Suprapubic skin (tissue), 4 donors: ENCODE measurements at places on chromosomes 12 and 14.
A peak's percentile ranks its signal among the peaks of the same experiment; 100 is the strongest.

DNA sequence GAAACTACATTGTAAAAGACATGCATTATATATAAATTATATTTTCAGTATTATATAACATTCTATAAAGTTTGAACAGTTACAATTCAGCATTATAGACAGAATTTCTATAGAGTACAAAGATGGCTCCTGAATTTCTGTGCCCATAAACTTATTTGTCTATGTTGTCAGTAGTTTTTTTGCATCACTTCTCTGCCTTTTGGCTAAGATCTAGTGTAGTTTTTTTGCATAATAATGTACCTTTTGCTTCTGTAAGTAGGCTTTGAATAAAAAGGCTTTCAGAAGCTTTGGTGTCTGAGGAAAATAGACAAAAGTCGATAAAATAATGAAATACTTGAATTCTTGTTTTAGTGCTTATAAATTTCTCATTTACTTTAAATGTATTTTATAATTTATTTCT is 11.1 kb downstream of the DNAL1 start:
- no peak overlapping the region for H3K4me3 ChIP-seq
- H3K27ac ChIP-seq: no peak overlapping the region
- peaks cover 8% of the 10 kb centered on the region for H3K36me3 ChIP-seq
- DNase-seq: no peak

DNA sequence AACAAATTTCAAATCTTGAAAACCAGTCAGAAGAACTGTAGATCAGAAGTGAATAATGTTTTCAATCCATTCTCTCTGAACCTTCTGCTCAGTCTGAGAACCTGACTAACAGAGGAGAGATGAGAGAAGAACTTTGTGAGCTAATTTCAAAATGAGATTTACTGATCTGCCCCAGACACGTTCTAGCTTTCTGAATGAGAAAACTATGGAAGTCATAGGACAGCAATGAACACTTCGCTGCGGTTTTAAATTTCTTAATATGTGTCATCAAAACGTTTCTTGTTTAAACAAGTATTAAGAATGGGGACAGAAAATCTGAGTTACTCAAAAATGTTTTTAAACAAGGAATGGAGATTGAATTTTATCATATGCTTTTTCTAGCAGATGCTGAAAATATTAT is 66.6 kb upstream of the FAR2 start:
- H3K4me3 ChIP-seq: no peak overlapping the region
- H3K36me3 ChIP-seq: no peaks in the 10 kb centered on the region
- no peak for DNase-seq
- no peaks in the 10 kb centered on the region for H3K27me3 ChIP-seq
- H3K4me1 ChIP-seq: no peaks in the 10 kb centered on the region

DNA sequence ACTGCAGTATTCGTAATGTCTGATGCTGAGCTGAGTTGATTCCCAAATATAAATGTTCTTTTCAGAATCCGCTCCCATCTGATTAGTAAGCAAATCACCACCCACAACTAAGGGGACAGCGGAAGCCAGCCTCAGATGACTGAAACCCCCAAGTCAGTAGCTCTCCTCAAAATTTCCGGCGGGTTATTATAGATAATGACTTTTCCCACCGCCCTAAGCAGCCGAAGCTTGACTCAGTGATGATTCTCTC is 469 bp upstream of the LRFN5 start:
- no peaks in the 10 kb centered on the region for H3K36me3 ChIP-seq
- DNase-seq: no peak
- H3K4me1 ChIP-seq: peaks cover 44% of the 10 kb centered on the region
- H3K4me3 ChIP-seq: peak overlapping the region; percentile 75

- H3K36me3 ChIP-seq: no peaks in the 10 kb centered on the region
- no peak overlapping the region for H3K4me3 ChIP-seq
- no peak overlapping the region for H3K27ac ChIP-seq
- H3K4me1 ChIP-seq: no peaks in the 10 kb centered on the region
Observed at GRCh38 chr12:128258866-128259555, 8.0 kb upstream of the TMEM132C start.

- H3K36me3 ChIP-seq: no peaks in the 10 kb centered on the region
- no peak overlapping the region for H3K27ac ChIP-seq
- no peak overlapping the region for H3K4me3 ChIP-seq
- DNase-seq: no peak
- H3K27me3 ChIP-seq: no peaks in the 10 kb centered on the region
Observed at GRCh38 chr14:43692706-43693105, 814.4 kb downstream of the FSCB start.

- H3K4me1 ChIP-seq: peaks cover 42% of the 10 kb centered on the region
- no peak for DNase-seq
- no peaks in the 10 kb centered on the region for H3K27me3 ChIP-seq
Observed at GRCh38 chr14:61561104-61561503, 134.2 kb upstream of the HIF1A start.

GRCh38 chr14:30681752-30682355 is 59.7 kb downstream of the SCFD1 start:
- no peak for DNase-seq
- no peak overlapping the region for H3K27ac ChIP-seq
- peaks cover 25% of the 10 kb centered on the region for H3K36me3 ChIP-seq
- no peaks in the 10 kb centered on the region for H3K4me1 ChIP-seq
- no peak overlapping the region for H3K4me3 ChIP-seq
- H3K27me3 ChIP-seq: no peaks in the 10 kb centered on the region

GRCh38 chr12:129830796-129831195 is 73.0 kb downstream of the TMEM132D start:
- H3K36me3 ChIP-seq: no peaks in the 10 kb centered on the region
- H3K27me3 ChIP-seq: no peaks in the 10 kb centered on the region
- H3K4me1 ChIP-seq: no peaks in the 10 kb centered on the region
- H3K27ac ChIP-seq: no peak overlapping the region
- no peak for DNase-seq

DNA sequence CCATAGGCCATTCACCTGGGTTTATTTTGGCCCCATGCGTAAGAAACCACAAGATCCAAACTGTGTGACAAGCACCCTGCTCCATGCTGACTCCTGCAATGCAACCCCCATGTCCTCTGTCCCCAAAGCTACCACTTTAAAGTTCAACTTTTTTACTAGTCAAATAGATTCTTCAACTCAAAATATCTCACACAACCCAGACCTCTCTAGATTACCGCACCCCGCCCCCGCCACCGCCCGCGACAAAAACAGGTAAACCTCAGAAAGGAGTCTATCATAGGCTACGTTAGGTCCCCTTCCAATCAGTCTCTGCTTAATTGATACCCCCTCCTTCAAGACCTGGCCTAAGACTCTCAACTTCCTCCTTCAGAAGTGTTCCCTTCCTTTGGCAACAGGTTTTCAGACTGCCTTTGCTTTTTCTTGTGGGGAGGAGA is 2.2 kb downstream of the ZFP36L1 start:
- DNase-seq: peak; percentile 70
- H3K36me3 ChIP-seq: peaks cover 41% of the 10 kb centered on the region
- H3K27me3 ChIP-seq: no peaks in the 10 kb centered on the region
- H3K4me3 ChIP-seq: peak overlapping the region; percentile 66
- peak overlapping the region; percentile 100 for H3K27ac ChIP-seq
- peaks cover 37% of the 10 kb centered on the region for H3K4me1 ChIP-seq

- H3K27ac ChIP-seq: no peak overlapping the region
- no peak for DNase-seq
Observed at GRCh38 chr12:95774311-95775045, 16.1 kb downstream of the NTN4 start.

DNA sequence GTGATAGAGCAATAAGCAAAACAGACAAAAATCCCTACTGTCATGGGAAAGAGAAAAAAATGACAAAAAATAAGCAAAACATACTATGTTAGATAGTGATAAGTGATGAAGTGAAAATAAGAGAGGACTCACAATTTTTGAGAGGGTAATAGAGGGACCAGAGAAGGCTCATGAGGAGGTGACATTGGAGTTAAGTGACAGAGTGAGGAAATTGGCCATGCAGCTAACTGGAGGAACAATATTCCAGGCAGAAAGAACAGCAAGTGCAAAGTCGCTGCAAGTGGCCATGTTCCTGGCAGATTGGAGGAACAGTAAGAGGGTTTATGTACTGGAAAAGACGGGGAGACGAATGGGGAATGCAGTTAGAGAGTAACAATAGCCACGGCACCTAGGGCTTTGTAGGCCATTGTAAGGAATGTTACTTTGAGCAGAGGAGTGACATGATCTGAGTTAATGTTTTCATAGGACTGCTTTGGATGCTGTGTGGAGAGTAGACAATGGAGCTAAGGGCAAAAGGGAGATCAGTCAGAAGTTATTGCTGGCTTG is 1.4 kb upstream of the SAV1 start:
- H3K36me3 ChIP-seq: no peaks in the 10 kb centered on the region
- H3K27me3 ChIP-seq: no peaks in the 10 kb centered on the region
- H3K4me1 ChIP-seq: peaks cover 24% of the 10 kb centered on the region
- peak overlapping the region; percentile 34 for H3K27ac ChIP-seq
